NCI-H1417 treated with DMSO at 0.1 percent for 48 hours (cell line): ENCODE measurements at places on chromosomes 16 and 17.

- no peak for DNase-seq
These were observed 14.7 kb downstream of the AIPL1 start for GRCh38 chr17:6420173-6420641.

- no peak for DNase-seq
These were observed 41.7 kb downstream of the PIK3R5 start for GRCh38 chr17:8923762-8924161.

DNA sequence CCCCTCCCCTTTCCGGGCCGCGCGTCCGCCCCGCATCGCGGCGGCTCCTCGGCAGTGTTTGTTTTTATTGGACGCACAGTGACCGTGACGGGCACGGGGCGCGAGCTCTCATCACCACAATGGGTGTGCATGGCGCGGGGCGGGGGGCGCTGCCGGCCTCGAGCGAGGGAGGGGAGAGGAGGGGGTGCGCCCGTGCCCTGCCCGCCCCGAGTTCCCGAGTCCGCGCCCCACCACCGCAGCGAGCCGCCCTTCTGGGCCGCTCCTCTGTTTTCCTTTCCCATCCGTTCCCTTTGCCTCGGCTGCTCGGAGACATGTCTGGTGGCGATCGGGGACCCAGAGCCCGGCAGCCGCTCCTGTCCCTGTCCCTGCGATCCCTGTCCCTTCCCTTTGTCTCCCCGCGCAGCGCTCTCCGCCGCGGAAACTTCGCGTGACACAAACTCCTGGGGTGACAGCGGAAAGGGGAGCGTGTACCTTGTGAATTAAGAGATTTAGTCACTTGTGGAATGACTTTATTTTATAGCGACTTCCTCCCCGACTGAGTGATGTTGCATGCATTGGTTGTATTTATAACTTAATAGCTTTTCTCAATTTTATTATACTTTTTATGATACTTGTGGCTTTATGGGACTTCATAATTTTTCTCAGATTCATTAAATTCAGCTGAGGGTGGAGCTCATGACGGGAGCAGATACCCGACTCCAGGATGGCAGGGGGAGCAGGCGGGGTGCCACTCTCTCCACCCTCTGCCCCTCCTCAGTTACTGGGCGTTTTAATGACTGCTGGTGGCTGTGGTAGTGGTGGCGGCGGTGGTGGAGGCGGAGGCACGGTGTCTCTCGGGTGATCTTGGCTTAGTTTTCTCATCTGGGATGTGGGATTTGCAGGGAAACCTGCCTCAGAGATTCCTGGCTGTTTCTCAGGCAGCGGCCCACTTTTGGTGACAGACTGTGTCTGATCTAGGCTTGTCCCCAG lies 40.8 kb downstream of the MRM1 start:
- DNase-seq: no peak

DNA sequence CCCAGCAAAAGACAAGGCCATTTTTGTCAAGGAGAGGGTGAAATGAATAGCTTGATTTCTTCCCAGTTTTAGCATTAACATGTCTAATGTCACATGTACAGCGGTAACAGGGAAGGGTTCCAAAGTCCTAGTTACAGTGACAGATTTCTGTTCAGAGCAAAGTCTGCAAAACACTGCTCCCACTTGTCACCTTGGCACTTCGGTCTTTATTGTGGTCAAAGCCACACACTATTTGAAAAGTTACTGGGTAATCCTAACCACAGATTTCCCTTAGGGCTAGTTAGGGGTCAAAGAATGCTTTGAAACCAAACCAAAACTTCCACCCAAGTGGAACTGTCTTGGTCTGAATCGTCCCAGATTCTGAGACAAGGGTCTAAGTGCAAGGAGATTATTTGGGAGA lies 455.6 kb downstream of the HS3ST3B1 start:
- DNase-seq: no peak

- no peak for DNase-seq
These were observed 24.8 kb downstream of the RAD51D start for GRCh38 chr17:35094902-35095301.

DNA sequence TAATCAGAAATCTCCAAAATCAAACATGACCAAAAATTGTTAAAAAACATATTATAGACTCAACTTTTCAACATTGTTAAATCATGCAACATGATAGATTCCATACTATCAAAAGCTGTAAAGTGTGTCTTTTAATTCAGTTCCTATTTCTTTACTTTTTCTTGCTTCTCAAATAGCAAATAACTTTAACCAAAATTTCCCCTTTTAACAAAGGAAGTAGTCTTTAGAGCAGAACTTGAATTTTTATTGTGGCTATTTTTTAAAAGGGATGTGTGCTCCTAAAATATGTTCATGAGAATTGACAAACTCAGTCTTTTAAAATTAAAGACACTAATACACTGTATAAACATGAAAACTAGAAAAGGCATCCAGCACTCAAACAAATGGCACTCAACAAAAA lies 49.1 kb downstream of the SPAG9 start:
- DNase-seq: no peak

DNA sequence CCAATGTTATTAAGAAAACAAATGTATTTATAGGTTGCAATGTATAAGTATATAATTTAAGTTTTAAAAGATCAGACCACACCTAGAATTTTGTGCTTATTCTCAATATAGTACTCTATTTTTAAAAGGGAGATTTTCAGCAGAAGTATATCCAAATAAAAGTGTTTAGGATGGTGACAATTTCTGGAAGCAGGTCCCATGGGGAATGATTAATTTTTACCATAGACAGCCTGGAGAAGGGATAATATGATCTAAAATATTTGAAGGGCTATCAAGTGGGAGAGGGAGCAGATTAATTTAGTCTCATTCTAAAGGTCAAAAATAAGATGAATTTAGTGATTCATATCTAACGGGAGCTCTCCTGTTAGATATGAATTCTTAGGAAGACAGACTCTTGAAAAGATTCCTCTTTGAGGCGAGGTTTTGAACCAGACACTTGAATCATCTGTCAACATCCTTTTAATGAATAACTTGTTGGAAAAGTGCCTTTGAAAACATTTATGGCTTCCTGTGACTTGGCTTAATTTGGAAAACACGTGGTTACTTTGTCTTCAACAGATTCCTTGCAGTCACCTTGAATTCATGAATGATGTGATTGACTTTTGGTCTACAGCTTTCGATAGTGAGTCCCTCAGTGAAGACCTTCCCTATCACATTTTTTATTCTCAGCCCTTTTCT lies 29.3 kb upstream of the SMIM36 start:
- no peak for DNase-seq
